ENCODE measurements at places on chromosomes 6 and 20. TPM values are rescaled to one million over a fixed set of nuclear protein-coding genes. Genes with fewer than 3 reads are reported as not detected.

PGBD1 gene
- 0.61 TPM for total RNA-seq

PRR18 gene
- total RNA-seq: not detected

TRIM31 gene
- total RNA-seq: not detected

OPRM1 gene
- not detected for total RNA-seq

GSTA3 gene
- not detected for total RNA-seq

Data from esophagus squamous epithelium (tissue), 5 donors.